NCI-H526 treated with DMSO at 0.1 percent for 48 hours (cell line): ENCODE measurements at places on chromosomes 5 and 9.

DNA sequence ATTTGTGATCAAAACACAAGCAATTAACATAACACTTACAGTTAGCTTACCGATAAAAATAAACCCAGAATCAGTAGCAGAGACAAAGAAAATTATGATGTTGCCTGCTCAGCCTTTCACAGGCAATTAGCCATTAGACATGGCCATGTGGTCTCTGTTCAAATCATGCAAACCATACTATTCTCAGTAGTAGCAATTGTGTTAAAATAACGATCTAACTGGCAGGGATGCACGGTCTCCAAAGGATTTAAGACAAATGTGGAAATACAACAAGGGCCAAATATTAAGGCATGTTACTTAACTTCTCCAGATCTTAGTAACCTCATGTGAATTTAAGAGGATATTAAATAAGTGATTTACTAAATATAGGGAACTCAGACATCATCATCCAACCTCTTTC is 59.5 kb downstream of the PTBP3 start:
- no peak for DNase-seq

DNA sequence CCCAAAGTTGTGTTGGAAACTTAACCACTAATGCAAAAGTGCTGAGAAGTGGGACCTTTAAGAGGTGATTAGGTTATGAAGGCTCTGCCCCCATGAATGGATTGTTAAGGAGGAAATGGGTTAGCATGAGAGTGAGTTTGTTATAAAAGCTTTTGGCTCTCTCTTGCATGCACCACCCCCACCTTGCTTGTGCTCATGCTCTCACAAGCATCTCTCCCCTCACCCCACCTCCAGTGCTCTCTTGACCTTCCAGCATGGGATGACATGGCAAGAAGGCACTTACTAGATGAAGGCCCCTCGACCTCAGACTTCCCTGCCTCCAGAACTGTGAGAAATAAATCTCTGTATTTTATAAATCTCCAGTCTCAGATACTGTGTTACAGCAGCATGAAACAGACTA is 52.8 kb downstream of the RICTOR start:
- DNase-seq: no peak

- DNase-seq: no peak
Measured at GRCh38 chr9:79473704-79474103, 98.1 kb upstream of the TLE4 start.

GRCh38 chr5:3886524-3887451 is 291.2 kb downstream of the IRX1 start:
- no peak for DNase-seq

GRCh38 chr9:18360005-18360404 is 113.9 kb upstream of the ADAMTSL1 start:
- no peak for DNase-seq

- peak; percentile 13 for DNase-seq
Measured at GRCh38 chr9:36450110-36450732, 50.2 kb upstream of the RNF38 start.

- DNase-seq: no peak
Measured at GRCh38 chr5:177473443-177474001, at the start of gene DBN1. Gene DBN1, minus strand, starts transcription at chr5:177473634. Its CDS starts 113 bp downstream, at chr5:177473521.

GRCh38 chr5:150139334-150139733 is 16.3 kb downstream of the PDGFRB start:
- no peak for DNase-seq

GRCh38 chr9:109328978-109329637 is 8.2 kb upstream of the EPB41L4B start:
- no peak for DNase-seq

- no peak for DNase-seq
Measured at GRCh38 chr5:1881731-1882336, 891 bp downstream of the IRX4 start.

DNA sequence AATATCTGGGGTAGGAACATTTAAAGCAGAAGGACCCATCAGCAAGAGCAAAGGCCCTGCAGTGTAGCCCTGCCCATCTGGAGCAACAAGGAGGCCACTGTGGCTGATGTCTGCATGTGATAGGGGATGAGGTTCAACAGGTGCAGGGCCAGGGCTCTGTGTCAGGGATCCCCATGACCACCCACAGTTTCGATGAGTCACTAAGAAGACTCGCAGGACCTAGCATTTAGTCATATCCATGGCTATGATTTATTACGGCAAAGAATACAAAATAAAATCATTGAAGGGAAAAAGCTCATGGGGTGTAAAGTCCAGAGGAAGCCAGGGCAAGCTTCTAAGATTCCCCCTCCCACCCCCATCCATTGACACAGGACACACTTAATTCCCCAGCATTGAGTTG is 188.6 kb downstream of the ADGRV1 start:
- DNase-seq: no peak

- DNase-seq: no peak
Measured at GRCh38 chr5:15333091-15333490, 166.9 kb upstream of the FBXL7 start.

DNA sequence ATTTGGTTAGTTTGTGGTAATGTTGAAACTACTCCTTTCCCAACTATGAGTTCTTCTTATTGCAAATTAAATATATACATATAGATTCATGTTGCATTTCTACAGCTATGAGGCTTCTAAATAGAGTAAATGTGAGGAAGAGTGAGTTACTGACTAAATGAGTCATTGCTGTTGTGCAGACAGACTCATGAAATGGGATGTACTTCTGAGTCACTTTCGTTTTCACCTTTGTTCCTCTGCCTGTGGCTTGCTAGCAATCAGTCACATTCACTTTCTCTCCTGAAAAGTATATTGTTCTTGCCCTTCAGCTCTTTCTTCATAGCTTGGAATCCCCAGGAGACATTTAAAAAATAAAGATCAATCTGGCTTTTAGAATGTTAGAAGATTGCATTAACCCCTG is 295.5 kb upstream of the SMC2 start:
- no peak for DNase-seq

GRCh38 chr9:134793288-134794188 is 87.1 kb upstream of the FCN2 start:
- peak; percentile 86 for DNase-seq

DNA sequence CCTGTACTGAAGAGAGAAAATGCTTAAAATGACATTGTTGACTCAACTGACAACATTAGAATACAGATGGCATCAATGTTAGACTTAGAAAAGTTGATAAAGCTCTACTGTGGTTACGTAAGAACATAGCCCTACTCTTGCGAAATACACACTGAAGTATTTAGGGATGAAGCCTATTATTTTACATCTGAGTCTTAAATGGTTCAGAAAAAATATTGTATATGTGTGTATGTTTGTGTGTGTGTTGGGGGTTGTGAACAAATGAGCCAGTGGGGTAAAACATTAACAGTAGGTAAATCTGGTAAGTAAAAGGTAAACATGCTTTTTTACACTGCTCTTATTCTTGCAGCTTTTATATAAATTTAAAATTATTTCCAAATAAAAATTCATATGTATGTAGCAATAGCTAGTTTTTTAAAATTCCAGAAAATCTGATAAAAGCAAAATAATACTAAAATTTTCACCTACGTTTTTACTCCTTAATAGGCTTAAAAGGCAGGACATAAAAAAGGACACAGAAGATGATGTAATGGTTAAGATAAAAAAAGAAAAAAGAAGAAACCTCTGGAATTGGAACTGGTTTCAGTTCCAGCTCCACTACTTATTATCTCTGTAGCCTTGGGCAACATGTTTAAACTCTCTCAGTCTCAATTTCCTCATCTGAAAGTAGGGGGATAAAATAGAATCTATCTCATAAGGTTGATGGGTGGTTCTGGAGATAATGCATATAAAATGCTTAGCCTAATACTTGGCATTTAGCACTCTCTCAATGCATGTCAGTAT is 44.3 kb downstream of the GARNL3 start:
- no peak for DNase-seq

GRCh38 chr9:136345281-136346156 is 18.0 kb downstream of the DNLZ start:
- DNase-seq: no peak

DNA sequence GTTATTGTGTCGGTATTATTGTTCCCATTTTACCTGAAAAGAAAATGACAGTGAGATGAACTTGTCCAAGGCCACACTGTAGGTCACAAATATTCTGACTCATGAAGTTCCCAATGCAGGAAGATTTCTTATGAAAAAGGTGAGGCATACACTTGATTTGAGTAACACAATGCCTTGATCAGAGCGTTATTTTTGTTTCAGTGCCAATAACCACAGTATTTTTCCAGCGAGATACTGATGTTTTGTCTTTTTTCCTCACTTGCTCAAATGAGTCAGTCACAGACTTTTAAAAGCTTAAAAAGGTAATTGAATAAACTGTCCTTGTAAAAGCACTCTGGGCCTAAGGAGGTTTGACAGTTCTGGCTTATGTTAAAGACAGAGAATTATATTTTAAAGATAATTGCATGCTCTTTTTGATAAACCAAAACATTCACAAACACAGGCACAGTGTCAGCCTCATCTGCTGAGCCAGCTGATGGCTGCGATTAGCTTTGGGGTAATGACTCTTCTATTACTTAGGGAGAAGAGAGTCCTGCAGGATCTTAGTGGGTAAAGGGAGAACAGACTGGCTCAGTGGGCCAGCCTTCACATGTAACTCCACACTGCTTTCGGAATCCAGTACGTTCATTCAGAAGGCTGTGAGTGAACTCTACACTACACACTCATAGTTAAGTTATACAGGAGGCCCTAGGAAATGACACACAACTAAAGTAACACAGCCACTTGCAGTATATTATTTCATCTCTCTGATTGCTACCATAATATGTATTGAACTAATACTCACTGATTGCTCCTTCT is 165.5 kb upstream of the CD180 start:
- DNase-seq: no peak

DNA sequence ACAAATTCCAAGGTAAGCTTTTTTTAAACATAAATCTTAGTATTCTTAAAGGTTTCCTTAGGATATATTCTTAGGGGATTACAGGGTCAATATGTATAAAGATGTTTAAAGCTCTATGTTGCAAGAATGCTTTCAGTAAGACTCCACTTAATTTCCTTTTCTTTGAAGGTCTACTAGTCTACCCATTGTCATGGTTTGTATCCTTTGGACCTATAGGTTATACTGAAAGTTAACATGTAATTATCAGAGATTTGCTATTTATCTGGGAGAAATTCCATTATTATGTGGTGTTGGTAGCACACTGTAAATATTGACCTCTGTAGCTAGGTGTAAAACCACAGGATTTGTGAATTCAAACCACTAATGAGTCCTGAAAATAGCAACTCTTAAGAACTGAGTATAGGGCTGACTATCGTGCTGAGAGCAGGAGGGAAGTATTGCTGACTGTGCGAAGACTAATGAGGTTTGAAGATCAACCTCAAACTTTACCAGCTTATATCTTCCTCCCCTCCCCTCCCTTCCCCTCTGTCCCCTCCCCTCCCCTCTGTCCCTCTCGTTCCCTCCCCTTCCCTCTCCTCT is 85.6 kb downstream of the GADD45G start:
- DNase-seq: no peak

DNA sequence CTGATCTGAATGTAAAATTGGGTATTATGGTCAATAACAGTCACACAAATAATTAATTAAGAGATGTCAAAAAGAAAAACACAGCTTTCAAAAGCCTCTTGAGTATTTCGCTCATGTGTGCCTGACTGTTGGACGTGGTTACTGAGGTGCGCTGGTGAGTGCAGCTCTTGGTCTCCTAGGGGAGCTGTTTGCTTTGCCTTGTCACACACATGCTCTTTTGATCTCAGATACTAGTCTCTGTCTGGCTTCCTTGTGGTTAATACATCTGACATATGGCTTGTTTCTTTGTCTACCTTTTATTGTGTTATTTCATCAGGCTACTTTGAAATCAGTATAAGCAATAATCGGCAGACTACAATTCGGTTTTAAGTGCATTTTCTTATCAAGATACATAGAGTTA is 51.5 kb downstream of the PCSK1 start:
- DNase-seq: peak; percentile 10

- no peak for DNase-seq
Measured at GRCh38 chr5:152462021-152462721, 57.1 kb upstream of the NMUR2 start.

GRCh38 chr9:134059188-134059641 is 8.6 kb downstream of the BRD3 start:
- DNase-seq: no peak

GRCh38 chr9:124720429-124721108 is 50.5 kb downstream of the NR6A1 start:
- no peak for DNase-seq

- DNase-seq: peak; percentile 61
Measured at GRCh38 chr9:124182741-124183140, 75.0 kb upstream of the NEK6 start.

- DNase-seq: no peak
Measured at GRCh38 chr5:76196886-76197489, 113.8 kb downstream of the SV2C start.

DNA sequence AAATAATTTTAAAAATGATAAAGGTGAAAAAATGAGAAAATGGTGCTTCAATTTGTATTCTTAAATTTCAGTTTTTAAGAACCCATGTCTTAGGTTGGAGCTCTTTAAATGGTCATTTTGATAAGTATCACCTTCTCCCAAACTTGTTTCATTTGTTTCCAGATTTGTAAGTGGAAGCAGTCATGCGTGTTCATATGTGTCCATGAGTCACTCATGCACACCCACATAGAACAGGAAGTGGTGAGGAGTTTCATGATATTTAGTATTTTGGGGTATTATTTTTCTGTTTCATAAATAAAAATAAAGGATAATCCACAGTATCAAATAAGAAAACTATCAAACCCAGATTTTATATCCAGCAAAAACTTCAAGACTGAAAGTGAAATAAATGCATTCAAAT is 570.4 kb upstream of the ST8SIA4 start:
- DNase-seq: no peak

DNA sequence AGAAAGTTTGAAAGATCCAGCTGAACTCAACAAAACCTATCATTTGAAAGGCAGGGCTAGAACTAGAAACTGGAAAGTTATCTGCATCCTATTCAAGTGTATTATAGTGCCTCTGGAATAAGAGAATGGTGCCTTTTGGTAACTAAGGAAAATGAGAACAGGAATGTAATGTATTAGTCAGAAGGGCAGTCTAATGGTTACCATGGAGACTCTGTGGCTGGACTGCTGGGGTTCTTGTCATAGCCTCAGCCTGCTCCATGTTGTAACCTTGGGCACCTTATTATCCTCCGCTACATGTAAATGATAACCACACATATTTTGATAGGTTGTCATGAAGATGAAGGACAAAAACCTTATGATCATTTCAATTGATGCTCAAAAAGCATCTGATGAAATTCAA is 24.6 kb upstream of the IFNB1 start:
- DNase-seq: no peak

GRCh38 chr5:134450374-134450773 is 38.7 kb upstream of the CDKN2AIPNL start:
- no peak for DNase-seq

GRCh38 chr5:130068988-130069387 is 164.7 kb downstream of the CHSY3 start:
- DNase-seq: no peak
